ENCODE measurements at places on chromosomes 12 and 14.

DNA sequence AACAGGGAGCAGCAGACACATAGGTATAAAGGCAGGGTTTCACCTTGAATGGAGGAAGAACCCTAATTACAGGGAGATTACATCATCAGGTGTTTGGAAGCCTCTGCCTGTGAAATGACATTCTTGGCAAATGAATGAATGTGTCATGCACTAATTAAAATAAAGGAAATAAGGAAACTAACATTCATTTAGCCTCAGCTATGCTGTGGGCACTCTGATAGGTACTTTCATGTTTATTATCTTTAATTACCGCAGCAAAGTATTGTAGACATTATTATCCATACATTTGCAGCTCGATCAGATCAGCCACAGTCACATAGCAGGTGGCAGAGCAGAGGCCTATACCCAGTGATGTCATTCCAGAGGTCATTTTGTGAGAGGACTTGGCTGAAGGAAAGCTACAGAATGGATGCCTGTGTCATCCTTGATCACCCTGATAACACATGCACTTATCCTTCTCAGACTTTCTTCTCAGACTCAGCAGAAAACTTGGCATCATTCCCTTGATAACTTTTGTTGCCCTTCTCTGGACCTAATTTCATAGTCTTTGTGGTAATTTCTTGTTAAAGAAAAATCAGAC is 18.4 kb downstream of the ZNF664 start:
- no peak for DNase-seq

DNA sequence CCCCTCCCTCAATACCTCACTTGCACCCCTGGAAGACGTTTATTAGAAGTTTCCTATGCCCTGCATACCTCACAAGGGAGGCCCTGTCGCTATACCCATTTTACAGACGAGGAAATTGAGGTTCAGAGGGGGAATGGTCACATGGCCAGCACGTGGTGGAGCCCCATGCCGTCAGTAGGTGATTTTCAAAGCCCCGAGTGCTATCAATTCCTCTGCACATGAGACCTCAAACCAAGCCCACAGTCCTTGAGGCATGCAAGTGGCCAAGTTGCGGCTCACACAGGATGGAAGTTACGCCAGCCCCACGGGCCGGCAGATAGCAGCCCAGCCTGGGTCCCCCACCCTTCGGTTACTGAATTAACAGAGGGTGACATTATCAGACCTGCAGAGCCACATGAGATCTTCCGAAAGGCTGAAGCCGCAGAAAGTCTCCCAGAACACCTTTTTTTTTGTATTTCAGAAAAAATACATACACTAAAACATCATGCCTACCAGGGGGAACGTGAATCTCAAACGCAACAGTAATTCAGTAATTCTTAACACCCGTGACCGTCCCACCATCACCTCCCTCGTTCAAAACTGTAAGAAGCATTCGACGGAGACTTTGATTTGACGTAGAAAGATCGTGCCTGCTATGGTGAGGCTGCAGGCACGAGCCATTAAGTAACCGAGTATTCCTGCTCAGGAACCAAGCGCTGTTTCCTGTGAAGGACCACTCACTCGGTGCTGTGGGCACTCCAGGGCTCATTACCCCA is 129.0 kb downstream of the RFLNA start:
- DNase-seq = no peak

- no peak for DNase-seq
Measured at GRCh38 chr14:99036611-99037293, 235.2 kb downstream of the BCL11B start.

GRCh38 chr12:93980711-93981110 is 167.7 kb upstream of the PLXNC1 start:
- no peak for DNase-seq

GRCh38 chr12:112321245-112321644 is 61.0 kb downstream of the HECTD4 start:
- DNase-seq = no peak
